ENCODE measurements at places on chromosomes 6 and 20. TPM values are rescaled to one million over a fixed set of nuclear protein-coding genes. Genes with fewer than 3 reads are reported as not detected.
A peak's percentile ranks its signal among the peaks of the same experiment; 100 is the strongest.

Gene MAN1A1
- 43.7 TPM for total RNA-seq

GRCh38 chr20:19911810-19912382 lies 105.3 kb upstream of the NAA20 start:
- no peaks in the 10 kb centered on the region for H3K36me3 ChIP-seq
- H3K27me3 ChIP-seq = no peaks in the 10 kb centered on the region
- no peak overlapping the region for H3K27ac ChIP-seq
- H3K4me1 ChIP-seq = no peaks in the 10 kb centered on the region
- DNase-seq = no peak

Gene RRBP1
- 47.5 TPM for total RNA-seq

DNA sequence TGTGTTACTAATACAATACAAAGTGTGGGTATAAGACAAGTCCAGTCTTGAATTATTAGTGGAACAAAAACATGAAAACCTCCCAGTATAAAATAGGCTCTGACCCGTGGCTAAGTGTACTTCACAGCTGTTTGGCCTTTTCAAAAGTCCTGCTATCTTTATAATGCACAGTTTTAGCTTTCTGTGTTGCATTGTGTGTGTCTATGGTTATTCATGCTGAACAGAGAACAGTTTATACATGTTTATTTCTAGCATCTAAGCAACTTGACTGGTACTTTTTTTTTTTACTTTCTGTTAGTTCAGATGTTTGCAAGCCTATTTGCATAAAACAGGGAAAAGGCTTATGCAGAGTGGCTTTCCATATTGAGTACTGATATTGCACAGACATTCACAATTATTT lies 119.2 kb upstream of the CCN2 start:
- no peaks in the 10 kb centered on the region for H3K27me3 ChIP-seq
- no peak overlapping the region for H3K4me3 ChIP-seq
- no peaks in the 10 kb centered on the region for H3K4me1 ChIP-seq
- DNase-seq = no peak
- H3K27ac ChIP-seq = no peak overlapping the region

DNA sequence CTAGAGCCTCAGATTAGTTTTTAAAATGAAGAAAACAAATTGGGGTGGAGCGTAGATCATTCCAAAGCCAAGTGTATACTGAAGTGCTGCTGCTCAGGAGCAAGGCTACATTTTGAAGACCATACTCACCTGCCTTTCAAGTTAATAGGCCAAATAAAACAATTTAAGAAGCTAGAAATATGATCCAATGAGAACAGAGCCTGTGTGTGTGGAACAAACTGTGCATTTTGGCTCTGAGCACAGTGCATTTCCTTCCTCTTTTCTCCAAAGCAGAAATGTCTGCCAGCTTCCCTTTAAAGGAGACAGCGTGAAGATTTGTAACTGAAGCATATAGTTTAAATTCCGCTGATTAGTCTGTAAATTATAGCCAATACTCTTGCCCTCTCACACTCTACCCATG lies 3.2 kb upstream of the IFNGR1 start:
- H3K27ac ChIP-seq = no peak overlapping the region
- H3K27me3 ChIP-seq = peaks cover 2% of the 10 kb centered on the region
- H3K4me3 ChIP-seq = no peak overlapping the region
- DNase-seq = no peak
- H3K36me3 ChIP-seq = peaks cover 5% of the 10 kb centered on the region

DNA sequence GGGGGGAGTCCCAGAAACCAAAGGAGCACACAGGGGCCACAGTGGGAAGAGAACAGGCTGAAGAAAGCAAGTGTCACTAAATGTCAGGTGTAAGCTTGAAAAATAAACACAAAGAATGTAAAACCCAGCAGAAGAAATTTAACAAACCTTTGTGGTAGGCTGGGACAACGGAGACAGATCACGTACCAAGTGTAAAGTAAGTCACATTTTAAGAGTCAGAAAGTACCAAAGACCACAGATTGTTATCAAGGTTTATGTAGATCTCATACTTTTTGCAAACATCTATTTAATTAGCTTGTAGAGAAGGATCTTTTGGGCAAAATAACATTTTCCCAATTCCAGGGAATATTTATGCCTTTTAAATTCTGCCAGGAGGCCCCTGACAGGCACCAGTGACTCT lies 1.6 kb downstream of the CLIC5 start:
- peaks cover 55% of the 10 kb centered on the region for H3K4me1 ChIP-seq
- H3K27ac ChIP-seq = peak overlapping the region; percentile 83
- peak overlapping the region; percentile 83 for H3K4me3 ChIP-seq
- H3K27me3 ChIP-seq = peaks cover 25% of the 10 kb centered on the region
- H3K36me3 ChIP-seq = peaks cover 2% of the 10 kb centered on the region

DNA sequence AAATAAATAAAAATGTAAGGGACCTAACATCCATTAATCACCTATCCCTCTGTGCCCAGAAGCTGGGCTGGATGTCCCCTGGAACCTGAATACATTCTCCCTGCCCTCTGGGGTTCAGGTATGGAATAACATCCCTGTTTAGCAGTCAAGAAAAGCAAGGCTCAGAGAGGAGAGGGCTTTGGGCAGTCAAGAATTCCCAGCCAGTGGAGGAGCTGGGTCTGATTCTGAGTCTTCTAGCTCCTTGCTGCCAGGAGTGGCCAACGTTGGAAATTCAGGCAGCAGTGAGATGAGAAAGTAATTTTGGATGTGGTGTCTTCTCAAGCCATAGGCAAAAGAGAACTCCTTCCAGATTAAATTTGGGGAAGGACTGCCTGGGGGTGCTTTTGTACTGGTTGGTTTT lies 42.6 kb upstream of the ZNFX1 start:
- H3K4me1 ChIP-seq = peaks cover 26% of the 10 kb centered on the region
- no peak overlapping the region for H3K27ac ChIP-seq
- H3K27me3 ChIP-seq = peaks cover 66% of the 10 kb centered on the region
- peaks cover 2% of the 10 kb centered on the region for H3K36me3 ChIP-seq
- no peak overlapping the region for H3K4me3 ChIP-seq

- H3K27ac ChIP-seq = no peak overlapping the region
- no peak overlapping the region for H3K4me3 ChIP-seq
- no peaks in the 10 kb centered on the region for H3K4me1 ChIP-seq
- H3K27me3 ChIP-seq = peaks cover 2% of the 10 kb centered on the region
- no peaks in the 10 kb centered on the region for H3K36me3 ChIP-seq
These were observed 6.8 kb upstream of the MRAP2 start for GRCh38 chr6:84026721-84027164.

DNA sequence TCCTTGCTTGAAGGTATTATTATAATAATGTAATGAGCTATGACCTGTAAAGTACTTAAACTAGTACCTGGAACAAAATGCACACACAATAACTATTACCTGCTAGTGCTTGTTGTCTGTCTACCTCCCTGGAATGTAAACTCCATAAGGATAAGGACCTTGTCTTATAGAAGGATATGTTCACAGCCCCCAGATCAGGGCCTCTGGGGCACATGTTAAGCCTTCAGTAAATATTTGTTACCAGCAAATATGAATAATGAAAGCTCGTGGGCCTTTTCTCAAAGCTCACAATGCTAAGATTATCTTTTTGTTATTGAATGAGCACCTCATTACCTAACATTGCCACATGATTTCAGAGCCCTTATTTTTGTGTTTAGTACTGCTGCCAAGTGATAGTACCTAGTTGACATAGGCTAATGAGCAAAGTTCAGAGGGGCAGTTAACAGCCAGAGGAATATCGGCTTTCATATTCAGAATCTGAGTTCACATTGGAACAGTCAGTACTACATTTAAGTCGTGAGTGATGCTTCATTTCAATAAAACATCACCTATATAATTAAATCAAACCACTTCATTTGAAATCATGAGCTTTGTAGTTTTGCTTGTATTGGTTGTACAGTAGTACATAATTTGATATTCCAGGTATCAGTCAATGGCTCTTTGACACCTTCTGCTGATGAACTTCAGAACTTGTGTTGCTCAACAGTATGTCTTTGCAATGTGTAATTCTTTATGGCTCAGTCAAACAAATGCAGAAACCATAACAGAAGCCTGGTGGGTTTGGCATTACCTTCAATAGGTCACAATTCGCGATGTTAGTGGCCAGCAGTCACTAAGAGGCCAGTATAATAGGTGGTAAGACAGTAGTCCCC lies 11.8 kb upstream of the SMLR1 start:
- no peak overlapping the region for H3K27ac ChIP-seq
- no peaks in the 10 kb centered on the region for H3K27me3 ChIP-seq
- DNase-seq = peak; percentile 10

Gene PAK5
- not detected for total RNA-seq

Gene IL17A
- not detected for total RNA-seq

DNA sequence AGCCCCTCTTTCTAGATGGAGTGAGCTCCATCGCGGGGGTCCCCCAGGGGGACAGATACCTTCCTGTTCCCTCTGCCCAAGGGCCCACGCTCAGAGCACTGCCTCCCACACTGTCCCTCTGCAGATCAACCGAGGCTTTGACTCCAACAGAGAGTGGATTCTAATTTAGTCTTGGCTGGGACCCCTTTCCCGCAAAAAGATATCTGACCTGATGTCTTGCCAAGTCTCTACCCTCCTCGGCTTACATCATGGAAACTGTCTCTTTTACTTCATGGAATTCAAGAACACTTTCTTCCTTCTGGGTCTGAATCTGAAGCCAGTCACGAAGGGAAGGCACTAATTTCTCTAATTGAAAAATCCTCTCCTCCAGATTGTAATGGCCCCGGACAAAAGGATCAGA lies 278.0 kb downstream of the BMP7 start:
- no peaks in the 10 kb centered on the region for H3K4me1 ChIP-seq
- DNase-seq = no peak
- no peaks in the 10 kb centered on the region for H3K36me3 ChIP-seq
- H3K4me3 ChIP-seq = no peak overlapping the region
- peaks cover 2% of the 10 kb centered on the region for H3K27me3 ChIP-seq

DNA sequence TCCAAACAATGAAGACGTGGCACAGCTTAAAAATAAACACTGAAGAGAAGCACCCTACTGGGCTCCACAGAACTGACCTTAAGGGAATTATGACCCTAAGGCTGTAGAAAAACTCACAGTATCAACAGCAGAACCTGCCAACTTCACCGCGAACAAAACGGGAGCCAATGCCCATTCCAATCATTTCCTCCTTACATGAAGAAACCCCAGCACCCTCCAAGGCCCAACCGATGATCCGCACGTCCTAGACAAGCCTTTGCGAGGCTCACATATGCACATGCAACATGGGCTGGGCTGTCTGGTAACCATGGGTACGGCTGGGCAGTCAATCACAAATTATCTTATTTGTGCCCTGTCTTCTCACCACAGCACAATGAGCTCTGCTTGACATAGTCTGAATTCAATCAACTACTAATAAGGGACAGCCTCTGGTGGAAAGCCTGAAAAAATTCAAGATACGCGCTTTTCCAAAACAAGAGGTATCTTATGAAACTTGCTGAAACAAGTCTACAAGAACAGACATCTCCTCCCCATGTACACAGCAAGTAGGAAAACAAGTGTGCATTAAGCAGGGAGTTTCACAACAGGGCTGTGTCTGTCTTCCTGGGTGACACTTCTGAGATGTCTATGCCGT lies 1.7 kb downstream of the DIDO1 start:
- H3K36me3 ChIP-seq = peaks cover 16% of the 10 kb centered on the region
- peak; percentile 71 for DNase-seq
- peaks cover 57% of the 10 kb centered on the region for H3K4me1 ChIP-seq

Gene MUCL3
- total RNA-seq = not detected

DNA sequence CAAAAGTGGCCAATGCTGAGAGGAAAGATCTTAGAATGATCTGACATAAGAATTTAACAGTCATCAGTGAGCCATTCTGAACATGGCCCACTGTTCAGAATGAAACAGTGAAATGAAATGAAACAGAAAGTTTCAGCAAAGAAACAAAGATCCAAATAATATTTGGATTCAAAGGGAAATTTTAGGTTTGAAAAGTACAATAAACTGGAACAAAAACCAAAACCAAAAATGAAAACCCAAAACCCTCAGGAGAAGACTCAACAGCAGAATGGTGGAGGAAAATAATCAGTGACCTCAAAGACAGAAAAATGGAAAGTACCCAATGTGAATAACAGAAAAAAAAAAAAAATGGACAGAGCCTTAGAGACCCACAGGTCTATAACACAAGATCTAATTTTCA lies 66.1 kb upstream of the EMILIN3 start:
- no peak for DNase-seq
- H3K4me3 ChIP-seq = peak overlapping the region; percentile 70
- H3K36me3 ChIP-seq = peaks cover 65% of the 10 kb centered on the region
- peaks cover 62% of the 10 kb centered on the region for H3K4me1 ChIP-seq

DNA sequence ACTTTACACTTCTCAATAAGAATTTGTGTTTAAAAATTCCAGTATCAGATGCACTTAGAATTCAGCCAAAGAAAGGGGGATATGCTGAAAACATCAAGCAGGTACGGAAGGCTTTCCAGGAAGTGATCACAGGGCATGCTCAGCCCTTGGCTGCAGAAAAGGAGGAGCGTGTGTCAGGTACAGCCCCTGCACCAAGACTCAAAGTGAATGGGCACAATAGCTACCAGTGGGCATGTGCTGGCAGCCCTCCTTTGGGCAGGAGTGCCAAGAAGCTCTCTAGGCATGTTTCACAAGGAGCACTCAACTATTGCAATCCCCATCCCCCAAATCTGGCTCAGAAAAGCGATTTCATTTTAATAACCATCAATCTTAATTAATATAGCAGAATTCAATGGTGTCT lies 298.8 kb downstream of the GMDS start:
- H3K27ac ChIP-seq = no peak overlapping the region
- no peaks in the 10 kb centered on the region for H3K36me3 ChIP-seq
- H3K4me1 ChIP-seq = no peaks in the 10 kb centered on the region
- DNase-seq = no peak

GRCh38 chr6:3592371-3592941 lies 135.6 kb upstream of the SLC22A23 start:
- no peak overlapping the region for H3K27ac ChIP-seq
- H3K4me3 ChIP-seq = no peak overlapping the region
- peaks cover 4% of the 10 kb centered on the region for H3K27me3 ChIP-seq

Gene BMP7
- 0.07 TPM for total RNA-seq

- peak; percentile 91 for DNase-seq
- peaks cover 16% of the 10 kb centered on the region for H3K4me1 ChIP-seq
- peaks cover 4% of the 10 kb centered on the region for H3K36me3 ChIP-seq
- peak overlapping the region; percentile 79 for H3K27ac ChIP-seq
These were observed 6.3 kb downstream of the ZKSCAN3 start for GRCh38 chr6:28355743-28356665.

DNA sequence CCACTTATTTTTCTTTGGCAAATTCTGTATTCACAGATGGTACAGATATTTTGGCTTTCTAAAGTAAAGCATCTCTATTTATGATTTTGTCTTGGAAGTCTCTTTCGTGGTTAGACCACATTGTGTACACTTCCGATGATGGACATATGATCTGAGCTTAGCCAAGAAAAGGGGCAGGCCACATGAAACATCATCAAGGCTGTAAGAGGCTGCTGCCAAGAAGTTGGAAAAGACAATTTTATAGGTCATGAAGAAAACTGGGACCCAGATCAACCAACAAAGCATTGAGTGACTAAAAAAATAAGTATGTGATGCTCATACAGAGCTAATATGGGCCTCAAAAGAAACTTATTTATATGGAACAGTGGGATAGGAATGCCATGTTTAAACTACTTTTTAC lies 266.4 kb downstream of the HAO1 start:
- H3K4me1 ChIP-seq = no peaks in the 10 kb centered on the region
- no peaks in the 10 kb centered on the region for H3K36me3 ChIP-seq
- no peak overlapping the region for H3K4me3 ChIP-seq
- H3K27me3 ChIP-seq = no peaks in the 10 kb centered on the region
- no peak for DNase-seq
- H3K27ac ChIP-seq = no peak overlapping the region

Gene PTCRA
- total RNA-seq = not detected

GRCh38 chr6:43146261-43146660 lies 24.8 kb upstream of the SRF start:
- no peak overlapping the region for H3K4me3 ChIP-seq
- peaks cover 4% of the 10 kb centered on the region for H3K27me3 ChIP-seq
- H3K4me1 ChIP-seq = peaks cover 10% of the 10 kb centered on the region
- no peak for DNase-seq
- H3K27ac ChIP-seq = no peak overlapping the region

Gene FAM217A
- not detected for total RNA-seq
